ENCODE measurements at places on chromosomes 5 and 9.

DNA sequence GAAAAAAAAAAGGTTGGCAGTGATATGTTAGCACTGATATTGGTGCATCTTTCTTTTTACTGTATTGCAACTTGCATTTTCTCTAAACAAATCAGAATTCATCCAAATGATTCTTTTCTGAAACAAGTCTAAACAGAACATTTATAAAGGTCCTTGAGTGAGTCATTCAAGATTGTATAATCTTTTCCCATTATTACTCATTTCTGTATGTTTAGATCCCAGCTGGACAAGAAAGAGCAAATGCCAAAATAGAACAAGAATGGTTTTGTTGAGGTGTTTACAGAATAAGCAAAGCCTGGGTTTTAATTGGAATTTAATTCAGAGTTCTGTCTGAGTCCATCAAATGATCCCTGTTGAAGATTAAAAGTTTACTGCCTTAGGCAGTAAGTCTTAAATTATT, 112.3 kb downstream of the VCAN start:
- no peak for DNase-seq

- DNase-seq, result no peak
These were observed 14.3 kb upstream of the FREM1 start for GRCh38 chr9:14924230-14925219.

DNA sequence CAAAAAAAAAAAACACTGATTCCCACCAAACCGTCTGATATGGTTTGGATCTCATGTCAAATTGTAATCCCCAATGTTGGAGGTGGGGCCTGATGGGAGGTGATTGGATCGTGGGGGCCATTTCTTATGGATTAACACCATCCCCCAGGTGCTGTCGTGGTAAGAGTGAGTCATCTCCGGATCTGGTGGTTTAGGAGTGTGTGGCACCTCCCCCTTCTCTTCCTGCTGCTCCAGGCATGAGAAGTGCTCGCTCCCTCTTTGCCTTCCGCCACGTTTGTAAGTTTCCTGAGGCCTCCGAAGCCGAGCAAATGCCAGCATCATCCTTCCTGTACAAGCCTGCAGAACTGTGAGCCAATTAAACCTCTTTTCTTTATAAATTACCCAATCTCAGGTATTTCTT, 45.2 kb downstream of the HSD17B3 start:
- no peak for DNase-seq

DNA sequence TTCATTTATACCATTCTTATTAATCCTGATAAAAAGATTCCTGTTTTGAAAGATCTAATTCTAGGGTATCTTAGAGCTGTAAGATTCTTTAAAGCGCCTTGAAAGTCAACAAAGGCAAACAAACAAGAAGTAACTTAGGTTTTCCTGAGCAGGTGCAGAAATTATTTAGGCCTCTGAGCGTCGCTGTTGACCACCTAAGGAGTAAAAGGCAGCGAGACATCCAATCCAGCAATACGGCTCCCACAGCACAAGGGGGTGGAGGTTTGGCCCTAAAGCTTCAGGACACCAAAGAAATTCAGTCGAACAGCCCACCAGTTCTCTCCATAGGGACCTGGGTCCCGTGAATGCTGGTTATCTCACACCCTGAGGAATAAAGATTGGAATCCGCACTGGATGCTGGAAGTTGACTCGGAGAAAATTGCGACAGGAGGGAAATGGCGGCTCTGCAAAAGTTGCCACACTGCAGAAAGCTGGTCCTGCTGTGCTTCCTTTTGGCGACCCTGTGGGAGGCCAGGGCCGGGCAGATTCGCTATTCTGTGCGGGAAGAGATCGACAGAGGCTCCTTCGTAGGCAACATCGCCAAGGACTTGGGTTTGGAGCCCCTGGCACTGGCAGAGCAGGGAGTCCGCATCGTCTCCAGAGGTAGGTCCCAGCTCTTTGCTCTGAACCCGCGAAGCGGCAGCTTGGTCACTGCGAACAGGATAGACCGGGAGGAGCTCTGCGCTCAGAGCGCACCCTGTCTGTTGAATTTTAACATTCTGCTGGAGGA, at the start of gene PCDHGA2:
PCDHGA2 (plus strand) TSS at position 223 of the 769 bp plus-strand sequence.
- DNase-seq, result no peak

DNA sequence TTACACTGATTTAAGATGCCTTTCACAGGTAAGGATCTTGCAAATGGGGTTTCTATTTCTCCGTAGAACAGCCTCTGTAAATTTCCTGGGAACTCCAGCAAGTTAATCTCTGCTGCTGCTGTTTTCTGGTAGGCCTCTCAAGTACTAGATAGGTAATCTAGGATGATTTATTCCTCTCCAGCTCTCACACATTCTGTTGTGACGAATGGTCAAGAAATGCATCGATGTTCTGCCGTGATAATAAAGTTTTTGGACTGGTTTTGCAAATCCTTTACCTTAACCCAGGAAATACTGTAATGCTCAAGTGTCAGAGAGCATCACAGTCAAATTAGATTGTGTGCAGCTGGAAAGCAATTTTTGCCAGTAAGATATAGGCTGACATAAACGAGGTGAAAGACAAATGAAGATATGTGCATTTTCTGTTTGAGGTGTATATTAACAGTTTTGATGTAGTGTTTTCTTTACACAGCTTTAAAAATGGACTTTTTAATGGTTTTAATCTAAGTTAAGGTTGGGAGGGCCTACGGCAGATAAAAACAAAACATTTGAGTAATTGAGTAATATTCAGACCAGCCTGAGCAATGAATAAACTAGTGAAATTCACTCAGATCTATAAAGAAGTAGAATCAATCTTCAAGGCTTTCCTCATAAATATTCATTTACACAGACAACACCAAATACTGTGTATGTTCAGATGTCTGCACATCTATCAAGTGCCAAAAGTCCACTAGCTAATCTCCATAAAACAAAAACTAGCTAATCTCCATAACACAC, 300.6 kb upstream of the EDIL3 start:
- DNase-seq, result no peak

- DNase-seq, result no peak
These were observed 507.9 kb downstream of the RASEF start for GRCh38 chr9:82555031-82555430.

DNA sequence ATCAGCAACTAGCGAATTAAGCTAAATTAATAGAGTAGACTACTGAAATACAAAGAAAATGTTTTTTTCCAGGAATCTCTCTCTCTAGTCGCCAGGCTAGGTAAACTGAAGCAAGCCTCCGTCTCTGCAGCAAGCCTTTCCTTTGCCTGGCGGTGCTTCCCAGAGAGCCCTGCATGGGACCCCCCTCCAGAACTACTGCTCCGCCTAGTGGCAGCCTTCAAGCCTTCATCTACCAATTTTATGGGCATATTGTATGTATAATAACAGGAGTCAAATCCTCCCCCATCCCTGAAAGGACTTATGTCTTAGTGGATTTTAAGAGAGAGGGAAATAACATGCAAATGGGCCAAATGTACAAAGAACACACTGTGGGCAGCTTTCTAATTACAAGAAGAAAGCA, 241.9 kb downstream of the SAXO1 start:
- DNase-seq, result peak; percentile 30

DNA sequence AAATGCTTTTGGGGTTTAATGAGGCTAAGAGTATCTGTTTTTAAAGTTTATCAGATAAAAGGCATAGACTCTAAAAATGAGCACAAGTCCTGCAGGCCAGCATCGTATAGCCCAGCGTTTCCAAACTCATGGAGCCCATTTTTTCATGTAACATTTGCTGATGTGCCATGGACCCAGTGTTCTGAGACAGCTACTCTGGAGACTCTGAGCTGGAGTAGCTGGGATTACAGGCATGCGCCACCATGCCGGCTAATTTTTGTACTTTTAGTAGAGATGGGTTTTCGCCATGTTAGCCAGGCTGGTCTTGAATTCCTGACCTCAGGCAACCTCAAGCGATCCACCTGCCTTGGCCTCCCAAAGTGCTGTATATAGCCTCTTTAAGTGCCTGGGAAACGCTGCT, 15.8 kb downstream of the GLRX start:
- DNase-seq, result no peak

DNA sequence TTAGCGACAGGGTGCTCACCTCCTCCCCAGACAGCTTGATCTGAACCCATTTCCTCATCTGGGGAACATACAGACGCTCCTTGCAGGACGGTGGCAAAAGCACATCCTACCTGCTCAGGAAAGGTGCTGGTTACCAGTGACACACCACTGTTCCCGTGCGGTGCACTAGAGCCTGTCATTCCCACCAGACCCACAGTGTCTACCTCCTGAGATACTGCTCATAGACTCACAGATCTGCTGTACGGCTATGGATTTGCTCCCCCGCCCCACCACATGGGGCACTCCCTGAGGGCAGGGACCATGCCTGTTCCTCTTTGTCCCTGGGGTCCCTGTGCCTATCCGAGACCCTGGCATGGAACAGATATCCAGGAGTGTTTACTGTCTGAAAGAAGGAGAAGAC, 208.9 kb downstream of the PAX5 start:
- DNase-seq, result no peak

DNA sequence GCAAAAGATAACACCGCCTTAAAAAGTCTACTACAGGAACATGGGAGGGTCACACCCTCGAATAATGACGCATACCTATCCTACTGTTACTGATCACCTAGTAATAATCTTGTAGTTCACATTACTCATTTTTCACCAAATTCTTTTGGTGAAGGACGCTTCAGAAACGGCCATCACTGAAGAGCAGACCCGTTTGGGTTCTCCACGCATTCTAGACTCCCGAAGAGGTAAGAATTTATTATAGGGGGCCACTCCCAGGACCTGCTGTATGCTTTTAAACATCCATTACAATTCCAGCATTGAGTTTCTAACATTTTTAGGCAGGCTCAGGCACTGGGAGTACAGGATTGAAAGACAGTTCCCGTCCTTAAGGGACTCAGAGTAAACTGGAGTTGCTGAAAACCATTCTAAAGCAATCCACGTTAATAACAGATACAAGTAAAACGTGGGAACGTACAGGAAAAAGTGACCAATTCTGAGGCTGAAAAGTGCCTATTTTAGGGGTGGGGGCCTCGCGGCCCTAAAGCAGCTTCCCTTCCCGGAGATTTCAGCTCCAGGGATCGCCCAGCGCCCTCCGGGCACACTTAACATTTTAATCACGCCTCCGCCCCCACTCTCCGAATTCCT, at the start of gene FER:
FER (plus strand) TSS at position 124 of the 627 bp plus-strand sequence. CDS start 50,286 bp downstream, outside the sequence.
- no peak for DNase-seq

- DNase-seq, result no peak
These were observed 7.3 kb downstream of the PLAC8L1 start for GRCh38 chr5:146098047-146098446.

DNA sequence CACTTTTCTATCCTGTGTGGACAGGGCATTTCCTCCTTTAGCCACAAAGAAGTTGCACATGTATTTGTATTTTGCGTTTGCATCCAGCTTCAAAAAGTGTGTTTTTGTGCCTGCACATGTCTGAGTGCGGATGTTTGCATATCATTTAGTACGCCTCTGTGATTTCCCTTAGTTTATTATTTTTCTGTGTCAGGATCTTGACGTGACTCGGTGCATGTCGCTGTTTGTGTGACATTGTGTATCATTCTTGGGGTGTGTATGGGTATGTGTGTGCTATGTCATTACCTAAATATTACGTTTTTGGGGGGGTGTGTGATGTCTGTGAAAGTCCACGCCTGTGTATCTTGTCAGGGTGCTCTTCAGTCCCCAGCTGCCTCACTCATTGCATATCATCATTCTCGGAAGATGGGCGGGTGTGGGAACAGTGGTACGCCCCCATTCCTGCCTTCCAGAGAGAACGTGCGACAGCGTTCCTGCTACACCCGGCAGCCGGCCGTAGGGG, 416 bp upstream of the PAIP2 start:
- DNase-seq, result no peak

- DNase-seq, result no peak
These were observed 20.0 kb downstream of the TMEFF1 start for GRCh38 chr9:100492952-100493351.

GRCh38 chr5:151092762-151093161, 11.9 kb upstream of the TNIP1 start:
- DNase-seq, result no peak

DNA sequence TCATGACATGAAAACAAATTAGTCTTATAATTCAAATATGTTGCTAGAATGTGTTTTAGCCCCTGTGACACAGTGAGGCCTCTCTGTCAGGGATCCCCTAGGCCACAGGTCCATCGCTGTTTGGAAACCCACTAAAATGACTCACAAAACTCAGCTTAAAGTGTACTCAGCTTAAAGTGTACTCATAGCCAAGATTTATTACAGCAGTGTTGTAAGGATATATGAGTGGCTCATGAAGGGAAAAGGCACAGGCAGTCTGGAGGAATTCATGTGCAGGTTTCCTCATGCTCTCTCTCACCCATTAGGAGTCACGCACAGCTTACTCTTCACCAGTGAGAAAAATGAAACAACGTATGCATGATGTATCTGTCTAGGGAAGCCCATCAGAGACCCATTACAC, 24.4 kb upstream of the TGFBI start:
- no peak for DNase-seq

DNA sequence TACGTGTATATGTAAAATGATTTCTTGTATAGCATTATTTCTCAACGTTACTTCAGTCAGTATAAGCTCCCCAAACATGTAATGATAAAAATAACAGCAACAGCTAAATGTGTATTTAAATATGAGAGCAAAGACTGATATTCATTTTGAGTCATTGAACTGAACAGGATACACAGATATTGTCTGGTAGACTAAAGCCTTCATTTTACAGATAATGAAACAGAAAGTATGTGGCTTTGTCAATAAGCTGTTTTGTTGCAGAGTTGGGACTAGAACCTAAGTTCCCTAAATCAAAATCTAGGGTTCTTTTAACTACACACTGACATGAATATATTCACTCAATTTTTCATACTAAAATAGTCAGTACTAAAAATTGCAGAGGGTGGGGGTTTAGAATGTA, 80.4 kb upstream of the MARCHF11 start:
- DNase-seq, result no peak

- no peak for DNase-seq
These were observed 55.9 kb downstream of the TMC1 start for GRCh38 chr9:72577212-72577753.

DNA sequence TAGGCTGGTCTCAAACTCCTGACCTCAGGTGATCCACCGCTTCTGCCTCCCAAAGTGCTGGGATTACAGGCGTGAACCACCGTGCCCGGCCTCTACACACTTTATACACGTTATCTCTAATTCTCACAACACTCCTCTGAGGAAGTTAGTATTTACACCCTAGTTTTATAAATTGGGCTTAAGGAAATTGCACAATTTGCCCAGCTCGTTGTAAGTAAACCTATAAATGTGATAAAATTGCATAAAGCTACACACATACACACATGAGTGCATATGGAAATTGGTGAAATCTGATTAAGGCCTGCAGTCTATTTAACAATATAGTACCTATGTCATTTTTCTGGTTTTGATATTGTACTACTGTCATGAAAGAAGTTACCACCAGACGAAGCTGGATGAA, 4.4 kb upstream of the SLC4A9 start:
- DNase-seq, result no peak

GRCh38 chr5:106833517-106833916, 837.2 kb downstream of the EFNA5 start:
- no peak for DNase-seq
